ENCODE measurements at places on chromosomes 12 and 14.

GRCh38 chr14:20757965-20758364, 10.2 kb upstream of the EDDM3B start:
- DNase-seq, result no peak

- DNase-seq, result no peak
These were observed 193.0 kb downstream of the TRHDE start for GRCh38 chr12:72465155-72465554.

DNA sequence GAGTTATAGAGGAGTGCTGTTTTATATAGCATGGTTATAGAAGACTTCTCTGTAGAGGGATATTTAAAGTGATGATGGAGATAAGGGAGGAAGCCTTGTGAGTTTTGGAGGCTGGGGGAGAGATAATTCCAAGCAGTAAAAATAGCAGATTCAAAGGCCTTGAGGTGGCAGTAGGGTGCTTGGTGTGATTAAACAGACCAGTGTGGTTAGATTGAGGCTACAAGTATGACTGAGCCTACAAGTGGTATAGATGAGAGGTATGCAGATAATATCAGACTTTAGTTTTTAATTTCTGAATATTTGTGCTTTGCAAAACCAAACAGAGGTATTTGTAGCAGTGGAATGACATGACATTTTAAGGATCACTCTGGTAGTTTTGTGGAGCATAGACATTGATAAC, 20.3 kb downstream of the FANCM start:
- DNase-seq, result no peak

- DNase-seq, result no peak
These were observed 1.2 kb upstream of the HECTD1 start for GRCh38 chr14:31208546-31209424.

GRCh38 chr14:69244946-69245345, 15.0 kb upstream of the GALNT16 start:
- DNase-seq, result no peak

DNA sequence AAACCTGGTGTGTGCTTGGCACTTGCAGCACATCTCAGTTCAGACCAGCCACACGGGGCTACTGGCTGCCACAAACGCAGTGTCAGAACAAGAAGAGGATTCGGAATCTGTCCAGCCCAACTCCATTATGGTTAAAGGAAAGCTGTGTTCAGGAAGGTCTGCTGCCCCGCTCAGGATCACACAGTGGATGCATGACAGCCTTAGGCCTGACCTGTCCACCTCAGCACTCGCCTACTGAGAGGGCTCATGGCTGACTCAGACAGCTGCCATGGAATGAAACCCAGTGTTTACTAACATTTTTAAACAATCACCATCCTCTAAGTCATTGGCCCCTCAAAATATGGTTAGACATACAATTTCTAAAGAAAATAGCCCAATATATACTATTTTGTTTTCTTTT, 5.6 kb upstream of the NIN start:
- DNase-seq, result no peak
